Stimulated activated CD4-positive, alpha-beta T cell treated with anti-CD3 and anti-CD28 coated beads, TNF-alpha, amount 100 ng/mL, for 4 hours (primary cell): ENCODE measurements at places on chromosomes 2 and 18.

DNA sequence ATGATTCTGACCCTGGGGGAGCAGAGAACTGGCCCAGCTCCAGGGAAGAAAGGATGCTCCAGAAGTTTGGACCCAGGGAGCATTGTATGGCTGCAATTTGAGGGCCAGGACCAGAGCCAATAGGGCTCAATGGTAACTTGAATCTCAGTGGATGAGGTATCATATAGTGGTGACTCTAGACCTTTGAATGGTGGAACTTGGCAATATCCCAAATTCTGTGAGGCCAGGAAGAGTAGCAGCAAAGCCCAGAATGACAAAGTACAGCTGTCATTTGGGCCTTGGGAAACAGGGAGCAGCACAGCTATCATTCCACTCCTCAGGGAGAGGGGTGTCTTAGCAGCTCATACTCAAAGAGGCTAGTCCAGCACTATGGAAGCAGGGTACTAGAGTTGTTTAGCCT is 332.9 kb upstream of the RBMS1 start:
- DNase-seq, result no peak

- no peak for DNase-seq
These were observed 42.0 kb upstream of the HS6ST1 start for GRCh38 chr2:128360711-128361110.

- DNase-seq, result no peak
These were observed 111.5 kb upstream of the LDLRAD4 start for GRCh38 chr18:13107074-13107473.

- no peak for DNase-seq
These were observed 1.3 kb downstream of the FOXI3 start for GRCh38 chr2:88450925-88451810.

DNA sequence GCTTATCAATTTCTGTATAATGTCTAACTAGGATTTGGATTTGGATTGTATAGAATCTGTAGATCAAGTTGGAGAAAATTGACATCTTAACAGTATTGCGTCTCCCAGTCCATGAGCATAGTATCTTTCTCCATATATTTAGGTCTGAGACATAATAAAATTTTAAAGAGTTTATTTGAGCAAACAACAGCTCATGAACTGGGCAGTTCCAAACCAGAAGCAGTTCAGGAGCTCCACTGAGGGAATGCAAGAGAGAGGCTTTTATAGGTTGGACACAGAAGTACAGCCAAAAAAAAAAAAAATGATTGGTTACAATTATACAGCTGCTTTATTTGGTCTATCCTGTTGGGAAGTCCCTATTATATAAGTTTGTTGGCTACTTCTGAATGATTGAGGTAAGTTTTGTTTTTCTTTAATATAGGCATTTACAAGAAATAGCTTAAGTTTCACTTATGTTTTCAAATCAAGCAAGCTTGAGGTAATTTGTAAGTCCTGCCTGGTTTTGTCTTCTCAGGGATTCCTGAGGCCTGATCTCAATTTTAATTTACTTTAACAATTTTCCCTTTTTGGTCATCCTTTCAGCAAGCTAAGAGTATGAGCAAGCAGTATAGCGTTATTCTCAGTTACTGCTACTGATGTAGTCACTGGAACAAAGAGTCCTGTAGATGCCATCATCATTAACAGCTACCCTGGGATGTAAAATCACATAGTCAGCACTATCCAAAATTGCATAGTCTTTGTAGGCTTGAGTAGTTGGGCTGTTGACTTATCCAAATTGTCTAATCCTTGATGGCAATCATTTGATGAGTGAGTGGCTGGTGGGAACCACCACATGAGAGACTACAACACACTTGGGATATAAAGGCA is 27.5 kb upstream of the RUFY4 start:
- DNase-seq, result no peak

- DNase-seq, result no peak
These were observed 43.3 kb downstream of the NFATC1 start for GRCh38 chr18:79438898-79439627.

DNA sequence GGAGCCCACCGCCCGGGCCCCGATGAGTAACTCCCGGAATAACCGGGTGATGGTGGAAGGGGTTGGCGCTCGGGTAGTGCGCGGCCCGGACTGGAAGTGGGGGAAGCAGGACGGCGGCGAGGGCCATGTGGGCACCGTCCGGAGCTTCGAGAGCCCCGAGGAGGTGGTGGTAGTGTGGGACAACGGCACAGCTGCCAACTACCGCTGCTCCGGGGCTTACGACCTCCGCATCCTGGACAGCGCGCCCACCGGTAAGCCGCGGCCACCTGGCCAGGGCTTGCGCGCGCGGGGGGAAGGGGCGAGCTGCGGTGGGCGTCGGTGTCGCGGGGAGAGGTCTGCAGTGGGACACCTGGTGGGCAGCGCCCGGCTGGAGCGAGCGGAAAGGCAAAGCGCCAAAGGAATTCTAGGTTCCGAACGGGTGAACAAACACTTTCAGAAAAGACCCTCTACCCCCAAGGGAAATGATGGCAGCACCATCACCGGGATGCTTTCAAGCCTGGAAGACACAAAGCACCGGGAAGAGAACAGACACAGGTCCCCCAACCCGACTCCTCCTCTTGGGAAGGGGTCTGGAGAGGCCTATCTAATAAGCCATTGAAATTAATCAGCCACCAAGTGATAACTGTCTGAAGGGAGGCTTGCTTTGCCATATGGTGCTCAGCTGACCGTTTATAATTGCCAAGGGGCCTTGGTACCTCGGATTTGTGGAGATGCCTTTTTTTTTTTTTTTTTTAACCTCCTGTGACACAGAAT is 1.1 kb downstream of the MIB1 start:
- no peak for DNase-seq

DNA sequence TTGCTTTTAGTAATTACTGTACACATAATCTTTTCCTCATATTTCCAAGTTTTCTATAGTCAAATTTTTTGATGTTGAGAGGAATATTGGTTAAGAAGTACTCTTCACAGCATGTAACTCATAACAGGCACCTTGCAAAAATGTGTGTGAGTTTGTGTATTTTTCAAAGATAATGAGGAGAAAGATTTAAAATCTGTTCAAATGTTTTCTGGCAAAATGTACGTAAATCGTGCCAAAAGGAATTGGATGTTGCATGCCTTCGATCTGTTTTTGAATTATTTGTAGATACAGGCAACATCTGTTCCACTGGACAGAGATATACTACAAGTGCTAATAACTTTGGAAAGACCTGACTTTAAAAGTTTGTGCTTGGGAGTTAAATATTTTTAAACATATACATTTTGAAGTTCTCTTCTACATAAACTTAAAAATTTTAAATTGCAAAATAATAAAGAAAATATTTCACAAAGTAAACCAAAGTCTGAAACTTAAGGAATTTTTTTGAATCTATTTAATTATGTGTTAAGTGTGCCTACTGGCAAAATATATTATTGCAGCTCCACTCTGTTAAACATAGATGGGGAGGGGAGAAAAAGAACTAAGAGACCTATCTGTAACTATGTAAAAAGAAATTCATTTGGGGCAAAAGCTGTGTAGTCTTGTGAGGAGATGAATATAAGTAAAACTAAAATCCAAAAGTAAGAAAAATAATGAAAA is 133.5 kb upstream of the UBE2E3 start:
- no peak for DNase-seq

DNA sequence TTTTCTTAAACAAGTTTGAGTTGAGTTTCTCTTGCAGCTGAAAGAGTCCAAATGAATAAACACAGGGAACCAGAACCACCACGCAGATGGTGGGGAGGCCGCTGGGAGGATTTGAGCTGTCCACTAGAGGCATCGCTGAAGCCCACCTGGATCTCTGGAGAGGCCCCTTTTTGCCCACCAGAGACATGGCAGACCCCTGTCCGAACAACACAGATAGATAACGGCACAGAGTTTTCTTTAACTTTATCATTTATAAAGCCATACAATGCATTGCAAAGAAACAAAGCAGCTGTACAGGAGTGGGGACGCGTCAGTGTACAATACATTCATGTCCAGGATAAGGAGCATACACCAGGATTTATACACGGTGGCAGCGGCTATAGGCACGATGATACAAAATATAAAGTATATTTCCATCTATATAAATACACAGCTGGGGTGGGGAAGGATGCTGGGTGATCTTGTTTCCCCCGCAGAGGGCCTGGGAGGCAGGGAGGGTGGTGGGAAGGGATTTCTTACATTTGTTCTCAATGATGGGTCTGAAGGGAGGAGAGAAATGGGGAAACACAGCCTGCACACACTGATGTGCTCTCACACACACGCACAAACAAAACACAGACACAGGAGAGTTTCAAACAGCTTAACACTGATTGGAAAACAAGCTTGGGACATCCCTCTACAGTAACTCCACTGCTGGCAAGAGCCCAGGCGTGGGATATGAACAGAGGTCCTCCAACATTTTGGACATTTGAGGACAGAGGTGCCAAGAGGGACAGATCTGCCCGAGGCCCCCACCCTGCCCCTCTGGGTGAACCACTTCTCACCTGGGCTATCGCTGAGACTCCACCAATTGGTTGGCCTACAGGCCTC is 203.0 kb downstream of the TNS1 start:
- DNase-seq, result no peak

- DNase-seq, result no peak
These were observed 123.2 kb downstream of the SMAD7 start for GRCh38 chr18:48827291-48828193.

DNA sequence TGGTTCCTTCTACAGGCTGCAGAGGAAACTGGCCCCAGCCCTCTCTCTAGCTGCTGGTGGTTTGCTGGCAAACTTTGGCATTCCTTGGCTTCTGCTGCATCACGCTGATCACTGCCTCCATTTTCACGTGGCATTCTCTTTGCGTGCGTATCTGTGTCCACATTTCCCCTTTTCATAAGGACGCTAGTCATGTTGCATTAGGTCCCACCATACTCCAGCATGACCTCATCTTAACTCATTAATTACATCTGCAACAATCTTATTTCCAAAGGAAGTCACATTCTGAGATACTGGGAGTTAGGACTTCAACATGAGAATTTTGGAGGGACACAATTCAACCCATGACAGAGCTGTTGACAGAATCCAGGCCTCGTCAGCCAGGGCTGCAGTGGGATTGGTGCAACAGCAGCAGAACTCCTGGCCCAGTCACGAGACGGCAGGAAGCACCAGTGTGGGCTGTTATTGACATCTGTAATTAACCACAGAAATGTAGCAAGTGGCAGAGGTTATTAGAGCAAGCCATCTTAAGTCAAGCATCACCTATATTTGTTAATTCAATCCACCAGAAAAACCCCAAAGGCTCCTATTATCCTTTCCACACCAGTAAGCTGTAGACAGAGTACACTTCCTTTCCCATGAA is 132.4 kb downstream of the TMEM163 start:
- no peak for DNase-seq

DNA sequence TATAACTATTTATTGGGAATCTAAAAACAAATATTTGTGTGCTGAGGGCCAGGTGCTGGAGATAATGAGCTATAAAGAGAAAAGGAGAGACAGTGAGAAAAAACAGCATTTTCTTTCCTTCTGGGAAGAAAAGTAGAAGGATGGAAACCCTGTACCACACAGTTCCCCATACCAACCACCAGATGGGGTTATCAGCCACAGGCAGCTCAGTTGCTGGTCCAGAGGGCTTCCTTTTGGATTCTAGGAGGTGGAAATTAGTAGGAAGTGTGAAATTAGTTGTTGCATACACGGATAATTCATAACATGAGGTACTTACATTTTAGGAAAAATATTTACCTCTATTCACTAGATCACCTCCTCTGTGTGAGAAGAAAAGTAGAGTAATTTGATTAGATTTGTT is 237.0 kb upstream of the FOSL2 start:
- no peak for DNase-seq

GRCh38 chr2:231245249-231246094 is 47.0 kb downstream of the ARMC9 start:
- DNase-seq, result no peak

- DNase-seq, result peak; percentile 50
These were observed 38.6 kb upstream of the POLE4 start for GRCh38 chr2:74919827-74920226.

DNA sequence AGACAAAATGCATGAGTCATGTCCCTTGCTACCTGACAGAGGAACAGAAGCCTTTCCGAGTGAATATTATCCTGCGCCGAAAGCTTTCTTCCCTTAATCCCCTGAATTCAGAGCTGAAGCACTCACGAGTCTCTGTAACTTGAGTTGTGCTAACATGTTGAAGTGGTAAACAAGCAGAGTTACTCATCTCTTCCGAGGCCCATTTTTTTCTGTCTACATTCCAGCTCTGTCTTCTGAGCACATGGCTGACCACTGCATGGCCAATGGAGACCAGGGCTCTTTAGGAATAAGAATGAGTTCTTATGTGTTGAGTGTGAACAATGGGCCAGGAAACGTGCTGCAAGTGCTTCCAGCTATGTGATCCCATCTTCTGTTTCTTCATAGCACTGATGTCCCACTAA is 73.1 kb upstream of the PID1 start:
- DNase-seq, result no peak

GRCh38 chr18:1796636-1797035 is 774.7 kb downstream of the METTL4 start:
- DNase-seq, result no peak

DNA sequence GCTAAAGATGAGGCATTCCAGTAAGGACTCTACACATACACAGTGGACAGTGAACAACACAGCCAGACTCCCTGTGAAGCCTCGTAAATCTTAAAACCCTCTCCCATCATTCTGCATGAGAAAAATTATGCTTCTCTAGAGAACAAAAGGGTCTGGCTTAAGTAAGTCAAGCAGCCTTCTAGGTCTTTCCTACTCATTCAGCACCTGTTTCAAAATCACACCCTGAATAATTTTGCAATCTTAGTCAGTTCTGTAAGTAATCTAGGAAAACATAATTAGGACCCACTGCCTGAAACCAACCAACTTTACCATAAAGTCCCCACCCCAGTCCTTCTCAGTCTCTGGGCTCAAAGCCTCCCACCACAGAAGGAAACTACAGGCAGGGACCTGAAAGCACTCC is 19.7 kb downstream of the IAH1 start:
- DNase-seq, result no peak

DNA sequence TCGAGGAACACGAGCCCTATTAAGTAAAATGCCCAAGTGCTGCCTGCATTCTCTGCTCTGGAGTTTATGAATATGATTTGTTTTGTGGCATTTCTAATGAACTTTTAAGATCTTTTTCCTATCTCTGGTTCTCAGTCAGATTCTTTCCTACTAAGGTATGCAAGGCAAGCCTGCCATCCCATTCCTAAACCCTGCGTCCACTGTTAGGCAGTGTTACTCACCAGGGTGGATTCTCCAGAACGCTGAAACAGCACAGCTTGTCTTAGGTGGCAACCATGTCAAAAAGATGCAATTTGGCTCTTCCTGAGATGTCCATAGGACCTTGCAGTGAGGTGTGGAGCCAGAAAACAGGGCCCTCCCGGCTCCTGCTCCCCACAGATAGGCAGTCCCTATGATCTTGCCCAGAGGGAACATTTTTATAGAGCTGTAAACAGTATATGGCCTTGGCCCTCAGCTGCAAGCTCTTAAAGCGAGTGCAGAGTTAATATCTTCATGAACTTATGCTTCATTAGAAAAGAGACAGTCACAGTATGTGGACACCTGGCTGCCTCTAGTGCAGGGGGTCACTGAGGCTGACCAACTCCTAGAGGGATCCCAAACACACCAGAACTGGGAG is 84.4 kb downstream of the TPGS2 start:
- no peak for DNase-seq
